Activated CD8-positive, alpha-beta memory T cell treated with anti-CD3 and anti-CD28 coated beads, Interleukin-2, amount 10 ng/mL, durations not matched to agents 7 days and 5 days (primary cell): ENCODE measurements at places on chromosomes 1 and 21. TPM values are rescaled to one million over a fixed set of nuclear protein-coding genes. Genes with fewer than 3 reads are reported as not detected.

Gene ANXA9
- 0.23 TPM for total RNA-seq

DNA sequence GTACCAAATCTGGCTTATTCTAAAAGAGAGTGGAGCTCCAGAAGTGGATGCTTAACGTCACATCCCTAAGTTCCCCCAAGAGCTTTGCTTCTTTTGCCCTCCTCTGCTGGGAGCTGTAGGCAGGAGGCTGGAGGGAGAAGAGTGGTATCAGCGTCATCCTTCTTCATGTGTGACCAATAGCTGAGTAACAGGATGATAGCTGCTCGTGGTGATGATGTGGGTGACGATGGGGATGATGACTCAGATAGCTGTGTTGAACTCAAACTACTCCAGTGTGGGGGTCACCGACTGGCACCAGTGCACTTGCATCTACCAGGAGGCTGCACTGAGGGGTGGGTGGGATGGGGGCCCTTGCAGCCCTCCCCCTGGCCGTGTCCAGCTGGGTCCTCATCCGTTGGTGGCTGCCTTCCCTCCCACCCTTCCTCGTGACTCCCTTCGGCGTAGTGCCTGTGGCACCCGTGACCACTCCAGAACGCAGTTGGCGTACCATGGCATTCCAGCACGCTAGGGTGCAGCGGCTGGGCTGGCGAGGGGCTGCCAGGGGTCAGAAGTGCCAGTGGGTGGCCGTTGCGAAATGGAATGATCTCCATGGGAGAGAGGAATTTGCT lies 1.1 kb downstream of the IGFN1 start:
- DNase-seq, result peak; percentile 55
- H3K27me3 ChIP-seq, result peaks cover 20% of the 10 kb centered on the region
- H3K36me3 ChIP-seq, result no peaks in the 10 kb centered on the region
- no peak overlapping the region for H3K27ac ChIP-seq
- peaks cover 6% of the 10 kb centered on the region for H3K4me1 ChIP-seq

- no peaks in the 10 kb centered on the region for H3K27me3 ChIP-seq
- no peak for DNase-seq
- no peak overlapping the region for H3K27ac ChIP-seq
- no peaks in the 10 kb centered on the region for H3K4me1 ChIP-seq
- H3K36me3 ChIP-seq, result no peaks in the 10 kb centered on the region
Observed at GRCh38 chr21:26800001-26800400, 45.2 kb downstream of the ADAMTS1 start.

DNA sequence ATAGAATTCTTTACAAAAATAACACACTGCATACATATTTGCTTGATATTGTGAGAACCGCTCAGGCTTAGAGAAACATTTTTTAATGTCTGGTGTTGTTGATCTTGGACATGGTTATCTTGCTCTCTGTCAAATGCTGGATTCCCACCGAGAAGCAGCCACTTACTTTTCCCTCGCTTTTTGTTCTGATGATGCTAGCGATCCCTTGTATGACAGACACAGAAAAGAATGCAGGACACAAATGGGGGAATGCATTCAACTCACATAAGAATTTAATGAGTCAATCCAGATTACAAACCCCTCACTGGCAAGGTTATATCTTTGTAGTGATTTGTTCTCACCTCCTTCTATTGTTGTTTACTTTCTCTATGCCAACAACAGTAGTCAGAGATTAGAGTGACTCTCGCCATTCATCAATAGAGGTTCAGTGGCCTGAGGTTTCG lies 76.8 kb upstream of the AKT3 start:
- no peak for DNase-seq
- no peak overlapping the region for H3K4me3 ChIP-seq
- H3K36me3 ChIP-seq, result no peaks in the 10 kb centered on the region
- H3K4me1 ChIP-seq, result no peaks in the 10 kb centered on the region
- H3K27me3 ChIP-seq, result peaks cover 6% of the 10 kb centered on the region

GRCh38 chr1:9406111-9406510 lies 113.4 kb downstream of the SPSB1 start:
- peaks cover 3% of the 10 kb centered on the region for H3K36me3 ChIP-seq
- no peak overlapping the region for H3K4me3 ChIP-seq
- no peak for DNase-seq
- H3K27me3 ChIP-seq, result peaks cover 22% of the 10 kb centered on the region
- peaks cover 4% of the 10 kb centered on the region for H3K4me1 ChIP-seq

GRCh38 chr1:67609577-67610341 lies 75.2 kb upstream of the GADD45A start:
- no peaks in the 10 kb centered on the region for H3K36me3 ChIP-seq
- H3K4me1 ChIP-seq, result no peaks in the 10 kb centered on the region
- no peak for DNase-seq
- no peak overlapping the region for H3K4me3 ChIP-seq
